ENCODE measurements at places on chromosomes 2 and 18.

- no peak for DNase-seq
Observed at GRCh38 chr2:109272461-109272860, 143.5 kb downstream of the SH3RF3 start.

- no peak for DNase-seq
Observed at GRCh38 chr2:226333388-226333787, 466.2 kb downstream of the IRS1 start.

GRCh38 chr2:197626965-197627625 is 48.3 kb downstream of the RFTN2 start:
- no peak for DNase-seq

- no peak for DNase-seq
Observed at GRCh38 chr2:240457223-240458043, 22.0 kb downstream of the GPC1 start.

- no peak for DNase-seq
Observed at GRCh38 chr2:205996161-205996560, 89.8 kb downstream of the INO80D start.

GRCh38 chr2:1869987-1870386 is 125.7 kb upstream of the PXDN start:
- DNase-seq = peak; percentile 52

All from kidney epithelial cell (primary cell).